Epithelial cell of prostate (primary cell): ENCODE measurements at places on chromosomes 16 and 17.
A peak's percentile ranks its signal among the peaks of the same experiment; 100 is the strongest.

DNA sequence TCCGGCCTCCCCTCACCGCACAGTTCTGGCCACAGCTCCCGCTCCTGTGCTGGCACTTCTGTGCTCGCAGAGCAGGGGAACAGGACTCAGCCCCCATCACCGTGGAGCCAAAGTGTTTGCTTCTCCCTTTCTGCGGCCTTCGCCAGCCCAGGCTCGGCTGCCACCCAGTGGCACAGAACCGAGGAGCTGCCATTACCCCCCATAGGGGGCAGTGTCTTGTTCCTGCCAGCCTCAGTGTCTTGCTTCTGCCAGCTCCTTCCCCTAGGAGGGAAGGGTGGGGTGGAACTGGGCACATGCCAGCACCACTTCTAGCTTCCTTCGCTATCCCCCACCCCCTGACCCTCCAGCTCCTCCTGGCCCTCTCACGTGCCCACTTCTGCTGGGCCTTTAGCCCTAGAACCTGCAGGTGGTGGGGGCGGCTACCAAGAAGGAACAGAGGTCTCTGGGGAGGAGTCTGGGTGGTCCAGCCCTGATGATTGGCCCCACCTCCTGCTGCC is 645 bp upstream of the ELMO3 start:
- DNase-seq, result peak; percentile 36

DNA sequence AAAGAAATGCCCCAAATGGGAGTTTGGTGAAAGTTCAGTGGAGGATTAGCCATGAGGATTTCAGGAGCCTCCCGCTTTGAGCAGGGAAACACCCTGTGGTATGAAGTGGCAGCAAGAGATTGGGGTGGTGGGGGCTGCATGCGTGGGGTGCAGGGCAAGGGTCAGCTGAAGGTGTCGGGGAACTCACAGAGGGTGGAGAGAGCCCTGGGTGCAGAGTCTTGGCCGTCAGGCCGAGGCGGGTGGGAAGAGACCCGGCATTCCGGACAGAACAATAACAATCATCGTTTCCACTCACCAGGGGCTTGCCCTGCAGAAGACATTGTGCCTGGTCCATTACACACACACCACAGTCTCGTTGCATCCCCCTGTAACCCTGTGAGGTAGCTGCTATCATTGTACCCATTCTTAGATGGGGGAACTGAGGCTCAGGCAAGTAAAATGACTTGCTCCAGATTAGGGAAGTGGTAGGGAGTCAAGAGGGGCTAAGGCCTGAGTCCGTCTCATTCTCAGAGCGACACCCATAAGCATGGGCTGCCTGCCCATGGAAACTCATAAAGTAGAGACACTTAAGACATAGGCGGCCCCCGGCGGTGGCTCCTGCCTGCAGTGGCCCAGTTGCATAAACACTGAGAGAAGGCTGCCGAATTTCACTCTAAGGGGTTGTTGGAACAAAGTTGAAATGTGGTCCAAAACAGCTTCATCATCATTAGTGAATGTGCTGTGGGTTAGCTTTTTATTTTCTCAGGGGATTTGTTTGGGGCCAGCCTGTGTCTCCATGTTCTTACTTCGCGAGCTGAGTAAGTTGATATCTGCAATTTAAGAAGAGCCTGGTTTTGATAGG is 93.3 kb downstream of the CMIP start:
- DNase-seq, result no peak

DNA sequence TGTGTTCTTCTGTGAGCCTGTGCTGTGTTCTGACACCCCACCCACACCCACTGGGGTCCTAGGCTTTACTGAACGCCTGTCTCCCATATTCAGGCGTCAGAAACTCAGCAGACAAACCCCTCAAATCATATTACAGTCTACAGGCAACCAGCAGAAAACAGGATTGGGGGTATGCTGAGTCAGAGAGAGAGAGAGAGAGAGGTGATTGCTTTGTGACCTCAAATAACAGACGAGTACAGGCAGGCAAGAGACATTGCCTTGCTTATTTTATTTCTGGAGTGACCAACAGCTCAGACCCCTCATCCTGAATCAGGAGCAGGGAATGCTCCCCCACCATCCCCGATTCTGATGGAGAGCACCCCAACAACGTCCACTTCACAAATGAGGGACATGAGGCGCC is 473.9 kb downstream of the PMP22 start:
- DNase-seq, result no peak

DNA sequence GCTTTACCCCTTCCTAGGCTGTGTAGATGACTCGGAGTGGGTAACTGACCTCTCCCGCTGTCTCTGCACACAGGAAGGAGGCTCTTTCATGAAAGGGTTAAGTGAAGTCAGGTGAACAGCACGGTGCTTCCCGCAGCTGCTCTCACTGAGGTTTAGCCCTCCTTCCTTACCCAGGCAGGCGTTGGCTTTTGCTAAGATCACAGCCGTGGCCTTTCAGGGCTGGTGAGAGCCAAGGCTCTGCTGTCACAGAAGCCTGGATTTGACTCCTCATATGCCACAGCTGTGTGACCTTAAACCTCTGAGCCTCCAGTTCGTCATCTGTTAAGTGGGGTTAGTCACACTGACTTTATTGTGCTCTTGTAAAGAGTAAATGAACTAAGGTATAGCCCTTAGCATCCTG is 90.9 kb upstream of the PLCG2 start:
- DNase-seq, result no peak

GRCh38 chr17:14776791-14777190 is 475.9 kb downstream of the HS3ST3B1 start:
- DNase-seq, result peak; percentile 97

DNA sequence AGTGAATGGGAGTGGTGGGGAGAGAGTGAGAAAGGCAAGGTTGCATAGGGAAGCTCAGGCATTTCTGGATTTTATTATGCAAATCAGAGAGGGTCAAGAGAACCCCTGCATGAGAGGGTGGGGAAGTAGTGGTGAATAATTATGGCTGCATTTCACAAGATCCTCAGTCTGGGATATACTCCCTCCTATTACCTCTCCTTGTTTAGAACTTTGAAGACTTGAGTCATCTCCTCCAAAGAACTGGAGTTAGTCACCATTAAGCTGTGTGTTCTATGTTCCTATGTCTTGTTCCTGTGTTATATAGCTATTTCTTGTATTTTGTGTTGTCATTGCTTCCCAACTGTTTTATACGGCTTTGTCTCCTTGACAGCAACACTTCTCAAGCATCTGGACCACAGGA is 18.4 kb downstream of the SOX9 start:
- no peak for DNase-seq

DNA sequence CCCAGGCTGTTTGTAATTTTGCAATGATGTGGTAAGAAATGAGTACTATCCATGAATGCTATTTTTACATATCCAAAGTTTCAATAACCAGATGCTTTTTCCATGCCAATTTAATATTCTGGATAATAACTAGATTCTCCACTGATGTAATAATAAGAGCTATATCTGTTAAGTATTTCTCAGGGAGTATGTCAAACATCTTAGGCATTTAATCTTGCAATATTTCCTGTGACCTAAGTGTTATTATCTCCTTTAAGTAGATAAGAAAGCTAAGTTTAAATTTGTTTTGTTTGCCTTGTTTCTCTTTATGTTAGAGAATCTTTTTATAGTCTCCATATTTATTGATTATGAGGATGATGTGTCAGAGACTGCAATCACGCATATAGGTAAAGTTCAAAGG is 32.3 kb upstream of the HS3ST3A1 start:
- DNase-seq, result no peak

- no peak for DNase-seq
Measured at GRCh38 chr17:38717139-38717745, 12.2 kb downstream of the MLLT6 start.

DNA sequence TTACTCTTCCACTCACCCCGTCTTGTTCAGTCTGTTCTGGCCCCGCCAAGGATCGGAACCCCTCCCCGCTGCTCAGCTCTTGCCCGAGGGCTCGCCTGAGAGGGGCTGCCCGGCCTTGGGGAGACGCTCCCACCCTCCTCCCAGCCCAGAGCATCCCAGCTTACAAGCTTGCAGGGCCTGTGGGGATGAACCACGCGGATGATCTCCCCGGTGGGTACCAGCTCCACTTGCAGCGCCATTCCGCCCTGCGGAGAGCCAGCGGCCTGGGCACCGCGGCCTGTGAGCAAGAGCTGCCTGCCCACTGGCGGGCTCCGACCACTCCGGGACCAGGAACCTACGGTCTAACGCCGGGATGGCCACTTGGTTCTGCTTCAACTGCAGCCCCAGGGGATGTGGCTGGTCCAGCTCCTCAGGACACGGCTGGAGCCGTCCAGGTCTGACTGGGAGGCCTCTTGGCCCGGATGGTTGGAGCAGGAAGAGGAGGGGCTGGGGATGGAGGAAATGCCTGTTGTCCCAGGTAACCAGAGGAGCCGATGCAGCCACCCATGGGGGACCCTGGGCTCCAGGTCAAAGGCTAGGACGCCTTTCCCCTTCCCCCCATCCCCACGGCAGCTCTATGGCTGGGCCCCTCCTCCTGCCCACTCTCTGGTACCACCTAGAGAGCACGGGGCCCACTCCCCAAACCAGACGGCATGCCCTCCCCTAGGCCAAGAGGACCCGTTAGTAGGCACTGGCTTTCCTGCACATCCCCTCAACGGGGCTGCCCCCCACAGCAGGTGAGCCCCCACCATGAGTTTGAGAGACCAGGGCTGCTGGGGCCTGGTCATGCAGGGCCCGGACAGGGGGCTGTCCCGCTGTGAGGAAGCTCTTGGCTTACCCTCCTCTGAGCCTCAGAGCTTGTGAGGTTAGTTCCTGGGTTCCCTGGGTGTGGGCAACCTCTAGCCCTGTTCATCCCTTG is at the start of gene MYO1C:
MYO1C (minus strand) TSS at position 438 of the 958 bp plus-strand sequence; CDS start at position 239, 199 bp downstream.
- DNase-seq, result no peak

- DNase-seq, result peak; percentile 8
Measured at GRCh38 chr16:69217433-69217832, 30.5 kb downstream of the SNTB2 start.

DNA sequence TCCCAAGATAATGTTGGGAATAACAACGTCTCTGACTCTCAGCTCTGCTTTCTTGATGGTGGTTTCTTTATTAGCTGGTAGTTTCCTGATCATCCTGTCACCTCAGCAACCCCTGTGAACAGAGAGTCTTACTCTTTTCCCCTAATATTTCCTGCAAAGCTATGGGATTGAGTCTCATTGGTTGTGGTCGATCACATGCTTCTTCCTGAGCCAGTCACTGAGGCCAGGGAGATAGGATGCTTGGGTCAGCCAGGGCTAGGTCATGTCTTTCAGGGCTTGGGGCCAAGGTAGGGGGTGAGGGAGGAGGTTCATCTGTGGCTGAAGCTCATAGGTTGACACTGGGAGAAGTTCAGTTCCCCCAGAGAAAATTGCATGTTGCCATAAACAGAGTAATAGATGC is 114.3 kb downstream of the ABCC1 start:
- DNase-seq, result no peak

DNA sequence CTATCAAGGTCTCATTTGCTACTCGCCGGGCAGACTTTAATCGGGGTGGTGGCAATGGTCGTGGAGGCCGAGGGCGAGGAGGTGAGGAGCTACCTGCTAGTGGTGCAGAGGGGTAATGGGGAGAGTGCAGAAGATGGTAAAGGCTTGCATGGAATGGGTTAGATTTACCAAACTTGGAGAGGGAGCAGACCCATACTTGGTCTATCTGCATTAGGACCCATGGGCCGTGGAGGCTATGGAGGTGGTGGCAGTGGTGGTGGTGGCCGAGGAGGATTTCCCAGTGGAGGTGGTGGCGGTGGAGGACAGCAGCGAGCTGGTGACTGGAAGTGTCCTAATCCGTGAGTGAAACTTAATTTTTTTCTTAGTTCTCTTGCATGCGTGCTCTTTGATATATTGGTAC is 10.1 kb downstream of the FUS start:
- no peak for DNase-seq

GRCh38 chr16:84818989-84819643 is 669 bp upstream of the CRISPLD2 start:
- DNase-seq, result no peak

DNA sequence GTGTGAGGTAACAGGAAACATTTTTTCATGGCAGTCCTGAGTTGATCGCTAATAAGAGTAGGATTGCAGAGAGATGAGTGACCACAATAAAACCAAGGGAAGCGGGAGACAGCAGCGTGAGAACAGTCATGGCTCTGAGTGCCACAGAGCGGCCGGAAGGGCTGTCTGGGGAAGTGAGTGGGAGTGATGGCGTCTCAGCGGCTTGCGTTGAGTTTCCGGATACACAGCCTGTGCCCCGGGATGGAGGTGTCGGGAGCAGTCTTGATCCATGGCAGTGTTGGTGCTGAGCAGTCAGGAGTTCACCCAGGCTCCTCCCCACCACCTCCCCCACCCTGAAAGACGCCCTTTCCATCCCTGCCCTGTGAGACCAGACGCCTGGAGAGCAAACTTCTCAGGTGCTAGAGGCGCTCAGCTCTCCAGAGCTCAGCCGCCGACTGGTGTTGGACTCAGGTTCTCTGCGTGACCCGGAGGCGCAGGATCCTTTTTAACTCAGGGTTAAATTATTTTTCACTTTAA is 59.8 kb downstream of the BANP start:
- no peak for DNase-seq

- no peak for DNase-seq
Measured at GRCh38 chr17:27667656-27668487, 36.9 kb downstream of the LGALS9 start.

GRCh38 chr16:73037331-73037745 is 10.6 kb downstream of the ZFHX3 start:
- no peak for DNase-seq

DNA sequence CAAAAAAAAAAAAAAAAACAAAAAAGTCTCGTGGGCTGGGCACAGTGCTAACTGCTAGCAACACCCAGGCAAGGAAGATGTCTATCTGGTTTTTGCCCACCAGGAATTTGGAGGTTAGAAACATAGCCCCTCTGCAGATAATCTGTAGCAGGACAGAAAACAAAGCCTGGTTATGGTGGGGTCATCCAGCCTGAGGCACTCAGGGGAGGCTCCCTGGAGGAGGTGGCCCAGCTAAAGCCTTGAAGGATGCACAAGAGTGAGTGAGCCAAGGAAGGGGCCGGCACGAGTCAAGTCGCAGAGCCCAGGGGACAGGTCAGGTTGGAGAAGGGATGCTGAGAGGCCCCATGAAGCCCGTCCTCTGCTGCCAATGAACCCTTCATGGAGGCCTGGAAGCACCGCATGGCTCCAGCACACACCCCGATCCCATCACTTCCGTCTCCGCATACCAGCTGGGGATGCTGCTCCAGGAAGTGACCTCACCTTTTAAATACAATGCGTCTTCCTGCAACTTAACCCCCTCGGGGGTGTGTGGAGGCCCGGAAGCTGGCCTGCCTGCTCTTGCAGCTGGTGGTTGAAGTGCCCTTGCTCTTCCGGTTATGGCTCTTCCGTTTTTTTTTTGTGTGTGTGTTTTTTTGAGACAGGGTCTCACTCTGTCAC is 86.5 kb downstream of the ENGASE start:
- DNase-seq, result no peak

- no peak for DNase-seq
Measured at GRCh38 chr16:23567602-23568001, 10.1 kb downstream of the UBFD1 start.

DNA sequence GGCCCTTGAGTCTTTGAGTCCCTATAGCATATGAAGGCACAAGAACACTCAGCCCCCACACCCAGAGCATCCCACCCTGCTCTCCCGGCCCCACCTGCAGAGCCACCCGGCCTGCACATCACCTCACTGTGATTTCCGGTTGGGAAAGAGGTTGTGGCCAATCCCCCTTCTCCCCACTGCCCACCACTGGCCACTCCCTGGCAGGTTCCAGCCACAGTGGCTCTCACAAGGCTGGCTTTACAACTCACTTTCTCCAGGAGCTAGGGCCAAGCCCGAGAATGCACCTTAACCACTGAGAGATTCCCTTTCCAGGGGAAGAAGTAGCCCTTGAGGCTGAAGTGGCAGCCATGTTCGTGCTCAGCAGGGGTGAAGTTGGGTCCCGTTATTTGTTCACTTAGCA is 123.9 kb downstream of the C16orf78 start:
- DNase-seq, result no peak

GRCh38 chr17:66813296-66813695 is 21.6 kb upstream of the CACNG5 start:
- DNase-seq, result no peak
